Small intestine (tissue), 16 donors: ENCODE measurements at places on chromosomes 5 and 9.
A peak's percentile ranks its signal among the peaks of the same experiment; 100 is the strongest.

DNA sequence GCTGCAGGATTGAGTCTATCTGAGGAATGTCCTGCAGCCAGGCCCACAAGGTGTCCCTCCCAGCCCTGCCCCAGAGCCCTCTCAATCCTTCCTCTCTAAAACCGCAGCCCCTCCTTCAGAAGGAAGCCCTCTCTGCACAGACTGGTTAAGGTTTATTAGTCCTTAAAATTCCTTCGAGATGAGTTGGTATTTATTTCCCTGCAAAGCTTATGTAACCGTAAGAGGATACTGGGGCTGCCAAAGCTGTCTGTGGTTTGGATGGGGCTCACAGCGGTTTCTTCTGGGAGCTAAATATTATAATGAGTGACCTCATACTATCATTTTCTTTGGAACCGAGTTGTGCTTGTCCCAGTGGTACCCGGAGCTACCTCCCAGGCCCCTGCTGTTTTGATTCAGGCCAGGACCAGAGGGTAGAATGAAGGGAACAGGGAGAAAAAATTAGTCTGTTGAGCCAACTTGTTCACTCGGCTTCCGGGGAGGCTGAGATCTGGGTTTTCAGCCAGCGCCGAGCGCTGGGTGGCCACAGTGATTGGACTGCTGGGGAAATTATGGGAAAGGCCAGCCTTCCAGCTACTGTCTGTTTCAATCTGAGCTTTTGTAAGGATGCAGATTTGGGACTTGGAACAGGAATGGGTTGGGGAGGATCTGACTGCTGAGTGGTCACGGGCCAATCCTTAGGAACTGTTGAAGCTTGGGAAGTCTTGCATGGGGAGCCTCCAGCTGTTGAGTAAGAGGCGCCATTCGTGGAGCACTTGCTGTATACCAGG, 107.5 kb downstream of the NDFIP1 start:
- DNase-seq = peak; percentile 39

- no peak for DNase-seq
Measured at GRCh38 chr5:151038801-151039238, 18.4 kb downstream of the GPX3 start.

- DNase-seq = no peak
Measured at GRCh38 chr9:80134487-80134886, 562.7 kb downstream of the TLE4 start.

- no peak for DNase-seq
Measured at GRCh38 chr5:137609127-137609526, 110.0 kb upstream of the SPOCK1 start.

DNA sequence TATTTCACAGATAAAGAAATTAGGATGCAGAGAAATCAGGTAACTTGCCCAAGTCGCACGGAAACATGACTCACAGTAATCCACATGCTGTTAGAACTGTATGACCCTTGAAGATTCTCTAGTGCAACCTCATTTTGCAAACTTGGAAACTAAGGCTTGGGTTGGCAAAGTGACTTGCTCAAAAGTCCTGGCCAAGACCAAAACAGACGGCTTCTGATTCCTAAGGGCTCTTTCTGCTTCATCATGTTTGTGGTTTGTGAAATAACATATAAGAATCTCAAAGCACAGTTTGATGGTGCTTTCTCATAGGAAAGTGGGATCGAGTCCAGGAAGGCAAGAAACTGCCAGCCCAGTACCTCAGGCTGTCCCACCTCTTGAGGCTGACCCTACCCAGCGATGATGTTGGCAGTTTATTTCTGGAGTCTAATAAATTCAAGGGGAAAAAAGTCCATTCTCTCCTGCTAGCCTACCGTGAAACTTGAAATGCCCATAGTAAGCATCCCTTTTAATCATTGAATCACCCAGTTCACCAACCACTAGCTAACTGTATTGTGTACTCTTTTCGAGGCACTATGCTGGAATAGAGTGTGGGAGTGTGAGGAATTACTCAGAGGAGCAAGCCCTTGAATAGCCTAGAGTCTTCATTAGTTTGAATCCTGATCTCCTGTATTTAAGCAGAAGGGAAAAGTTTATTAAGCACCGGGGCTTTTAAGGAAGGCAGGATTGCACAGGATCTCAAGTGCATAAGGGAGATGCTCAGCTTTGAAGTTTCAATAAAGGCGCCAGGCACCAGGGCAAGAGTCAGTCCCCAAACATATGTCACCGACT, 14.1 kb downstream of the CAPSL start:
- DNase-seq = no peak

- no peak for DNase-seq
Measured at GRCh38 chr5:90233476-90233875, 176.1 kb downstream of the CETN3 start.

GRCh38 chr5:37738057-37738691, 101.7 kb downstream of the GDNF start:
- DNase-seq = peak; percentile 88
